ENCODE measurements at places on chromosomes 1 and 21.

DNA sequence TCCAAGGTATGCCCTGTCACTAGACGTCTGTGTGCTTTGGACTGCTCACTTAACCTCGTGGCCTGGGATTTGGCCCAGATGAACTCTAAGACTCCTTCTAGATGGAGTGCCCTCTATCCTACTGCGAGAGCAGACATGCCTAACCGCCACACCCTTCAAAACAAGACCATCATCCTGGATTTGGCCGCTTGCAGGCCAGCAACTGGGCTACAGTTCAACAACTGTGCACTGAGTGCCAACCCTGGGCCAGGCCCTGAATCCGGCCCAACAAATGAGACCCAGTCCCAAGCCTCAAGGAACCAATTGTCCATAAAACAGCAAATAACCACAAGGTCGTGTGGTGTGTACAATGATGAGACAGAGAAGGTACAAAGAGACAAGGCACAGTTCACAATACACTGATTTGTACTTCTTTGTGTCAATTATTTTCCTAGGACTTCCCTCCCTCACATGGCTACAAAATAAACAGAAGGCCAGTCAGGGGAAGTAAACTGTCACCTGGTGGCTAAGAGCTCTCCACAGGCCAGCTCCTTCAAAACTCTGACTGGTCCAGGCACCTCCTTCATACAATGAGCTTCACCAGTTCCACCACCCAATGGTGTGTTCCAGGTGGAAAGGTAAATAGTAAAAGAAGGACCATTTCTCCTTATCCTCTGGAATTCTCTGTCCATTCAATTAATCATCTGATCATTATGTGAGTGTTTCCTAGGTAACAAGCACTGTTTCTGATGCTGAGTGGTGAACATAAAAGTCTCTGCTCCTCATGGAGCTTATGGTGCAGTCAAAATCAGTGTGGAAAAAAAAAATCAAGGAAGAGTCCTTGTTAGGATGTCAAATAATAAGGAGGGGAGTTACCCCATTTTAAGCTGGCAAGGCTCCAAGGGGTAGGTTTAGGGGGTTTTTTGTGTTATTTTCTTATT lies 60.4 kb downstream of the CAPZB start:
- no peak for DNase-seq

DNA sequence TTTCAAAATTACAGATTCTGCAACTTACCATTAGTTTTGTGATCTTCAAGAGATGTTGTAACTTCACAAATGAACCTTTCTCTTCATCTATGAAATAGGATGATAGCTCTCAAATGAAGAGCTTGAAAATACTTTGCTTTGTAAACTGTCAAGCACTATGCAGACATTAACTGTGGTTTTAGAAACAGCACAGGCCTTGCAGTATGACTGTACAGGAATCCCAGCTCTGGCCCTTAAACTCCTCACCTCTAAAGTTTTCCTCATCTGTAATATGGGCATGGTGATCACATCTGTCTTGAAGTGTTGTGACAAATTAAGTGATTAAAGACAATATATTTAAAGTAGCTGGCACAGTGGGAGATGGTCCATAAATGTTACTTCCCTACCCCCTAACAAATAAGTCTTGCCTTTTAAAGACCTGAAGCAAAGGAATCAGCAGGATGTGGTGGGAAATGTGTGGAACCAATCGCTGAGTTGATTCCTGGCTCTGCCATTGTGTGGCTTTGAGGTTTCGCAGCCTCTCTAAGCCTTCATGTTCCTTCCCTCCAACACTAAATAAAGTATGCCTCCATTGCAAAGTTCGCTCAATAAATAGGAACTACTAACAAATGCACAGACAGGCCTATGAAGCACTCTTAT lies 5.5 kb upstream of the PTP4A2 start:
- DNase-seq = no peak

- no peak for DNase-seq
Measured at GRCh38 chr21:31158789-31159581, 120.7 kb upstream of the KRTAP19-8 start.

- DNase-seq = no peak
Measured at GRCh38 chr1:116997066-116997465, 4.5 kb upstream of the CD101 start.

- DNase-seq = no peak
Measured at GRCh38 chr1:222373216-222373615, 174.7 kb downstream of the HHIPL2 start.

- peak; percentile 66 for DNase-seq
Measured at GRCh38 chr1:110676970-110677369, 2.2 kb upstream of the KCNA3 start.

- DNase-seq = no peak
Measured at GRCh38 chr1:110050602-110051261, 16.3 kb downstream of the STRIP1 start.

DNA sequence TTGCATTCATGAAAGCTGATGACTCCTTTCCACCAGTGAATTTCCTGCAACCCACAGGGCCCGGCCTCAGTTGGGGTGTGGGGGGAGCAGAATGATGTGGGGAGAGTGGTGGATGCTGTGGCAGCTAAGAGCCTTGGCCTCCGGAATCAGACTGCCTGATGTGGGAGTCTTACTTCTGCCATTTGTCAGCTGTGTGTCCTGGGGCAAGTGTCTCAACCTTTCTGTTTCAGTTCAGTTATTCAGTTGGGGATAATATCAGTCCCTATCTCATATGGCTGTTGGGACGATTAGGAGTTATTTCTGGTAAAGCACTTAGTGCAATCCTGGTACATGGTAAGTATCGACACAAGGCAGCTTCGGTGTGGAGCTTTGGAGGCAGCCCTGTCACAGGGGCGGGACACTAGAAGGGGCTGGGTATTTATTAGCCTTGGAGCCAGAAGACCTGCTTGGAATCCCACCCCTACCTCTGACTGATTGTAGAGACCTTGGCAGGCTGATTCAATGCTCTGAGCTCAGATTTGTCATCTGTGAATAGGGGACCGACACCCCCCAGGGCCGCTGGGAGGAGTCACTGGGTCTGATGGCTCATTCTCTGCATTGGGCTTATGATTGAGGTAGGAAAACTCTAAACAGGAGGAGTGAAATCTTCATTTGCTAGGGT lies 19.6 kb downstream of the ARHGEF10L start:
- no peak for DNase-seq

Measured in NCI-H526 (cell line).